ENCODE measurements at places on chromosomes 7 and 10. TPM values are rescaled to one million over a fixed set of nuclear protein-coding genes. Genes with fewer than 3 reads are reported as not detected.

Gene AKR1D1
- not detected for polyA plus RNA-seq

- no peak for DNase-seq
Observed at GRCh38 chr10:42969147-42969546, 107.7 kb upstream of the RET start.

Gene MALRD1
- polyA plus RNA-seq, result 1.2 TPM

- DNase-seq, result no peak
Observed at GRCh38 chr7:137933270-137934017, 68.4 kb downstream of the CREB3L2 start.

DNA sequence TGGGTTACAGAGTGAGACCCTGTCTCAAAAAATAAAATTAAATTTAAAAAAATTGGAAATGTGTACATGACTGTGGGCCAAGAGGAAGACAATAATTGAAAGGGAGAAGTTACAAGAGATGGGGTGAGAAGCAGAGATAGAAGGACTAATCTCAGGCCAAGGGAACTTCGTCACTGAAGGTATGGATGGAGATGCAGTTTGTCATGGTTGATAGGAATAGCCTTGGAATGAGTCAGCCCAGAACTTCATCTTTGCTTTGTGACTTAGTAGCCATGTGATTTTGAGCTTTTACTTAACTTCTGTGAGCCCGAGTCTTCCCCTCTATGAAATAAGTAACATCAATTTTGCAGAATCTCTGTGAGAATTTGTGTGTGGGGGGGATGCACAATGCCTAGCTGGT, 6.5 kb upstream of the PODXL start:
- no peak for DNase-seq

- no peak for DNase-seq
Observed at GRCh38 chr10:87761892-87762291, 56.1 kb downstream of the ATAD1 start.

Gene CLDN4
- polyA plus RNA-seq, result 0.37 TPM

Gene CXCL12
- polyA plus RNA-seq, result 41.0 TPM

Gene NEUROG3
- not detected for polyA plus RNA-seq

DNA sequence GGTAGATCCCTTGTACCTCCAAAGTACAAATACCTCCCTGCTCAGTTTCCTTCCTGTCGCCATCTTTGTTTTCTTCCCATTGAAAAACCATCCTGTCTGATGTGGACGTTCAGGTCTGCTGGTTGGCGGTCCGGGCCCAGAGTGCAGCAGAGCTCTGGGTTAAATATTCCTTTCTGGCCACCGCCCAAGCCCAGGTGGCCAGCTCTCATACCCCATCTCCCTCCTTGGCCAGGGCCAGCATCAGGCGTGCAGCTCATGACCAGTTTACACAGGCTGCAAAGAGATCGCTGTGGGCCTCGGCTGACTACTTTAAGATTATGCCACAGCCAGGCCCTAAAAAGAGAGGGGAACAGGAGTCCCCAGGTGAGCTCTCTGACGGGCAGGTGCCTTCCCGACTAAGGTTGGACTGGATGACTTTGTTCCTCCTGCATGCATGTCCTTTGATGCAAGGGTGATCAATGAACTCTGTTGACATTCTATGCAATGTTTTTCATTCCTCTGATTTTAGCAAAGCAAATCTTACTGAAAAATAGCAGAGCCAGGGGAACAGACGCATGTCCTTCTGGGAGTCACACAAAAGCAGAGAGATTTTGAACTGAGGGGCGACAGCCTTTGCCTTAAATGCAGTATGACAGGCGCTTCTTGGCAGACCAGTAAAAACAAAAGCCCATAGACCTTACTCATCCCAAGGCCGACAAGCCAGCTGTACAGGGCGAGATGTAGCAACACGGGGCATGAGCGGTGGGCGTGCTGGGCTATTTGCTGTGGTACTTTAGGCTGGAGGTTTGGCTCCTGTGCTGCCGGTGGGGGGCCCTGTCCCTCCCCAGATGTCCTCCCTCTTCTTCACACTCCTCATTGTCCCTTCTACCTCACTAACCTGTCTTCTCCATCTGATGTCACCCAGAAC, 33.3 kb upstream of the SH2B2 start:
- DNase-seq, result no peak
